ENCODE measurements at places on chromosomes 3 and 15.
A peak's percentile ranks its signal among the peaks of the same experiment; 100 is the strongest.

GRCh38 chr3:54859184-54859583 lies 68.7 kb downstream of the LRTM1 start:
- no peak for DNase-seq

GRCh38 chr3:153768561-153769469 lies 352.4 kb upstream of the ARHGEF26 start:
- no peak for DNase-seq

DNA sequence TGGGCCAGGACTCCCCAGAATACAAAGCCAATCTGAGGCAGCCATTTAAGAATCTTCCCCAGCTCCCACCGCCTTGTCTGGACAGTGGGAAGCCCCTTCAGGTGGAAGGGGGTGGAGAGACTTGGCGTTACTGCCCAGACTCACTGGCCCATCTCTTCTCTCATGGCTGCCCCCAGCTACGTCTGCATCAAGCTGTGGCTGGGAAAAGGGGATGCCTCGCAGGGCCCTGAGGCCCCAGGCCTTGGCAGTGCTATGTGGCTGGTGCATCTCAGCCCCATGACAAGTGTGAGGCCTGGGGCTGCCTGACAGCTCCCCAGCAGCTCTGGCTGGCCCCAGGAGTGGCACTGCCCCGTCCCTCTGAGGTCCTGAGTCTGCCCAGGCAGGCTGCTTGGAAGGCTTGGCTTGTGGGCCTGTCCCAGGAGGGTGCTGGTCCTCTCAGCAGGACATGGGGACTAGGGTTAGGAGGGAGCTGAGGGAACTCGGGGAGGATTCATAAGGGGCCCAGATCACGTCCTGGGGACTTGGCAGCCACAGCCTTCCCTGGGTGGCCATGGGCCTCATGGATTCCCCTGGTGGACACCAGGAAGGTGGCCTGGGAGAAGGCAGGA lies 20.2 kb upstream of the SLC41A3 start:
- DNase-seq = no peak

DNA sequence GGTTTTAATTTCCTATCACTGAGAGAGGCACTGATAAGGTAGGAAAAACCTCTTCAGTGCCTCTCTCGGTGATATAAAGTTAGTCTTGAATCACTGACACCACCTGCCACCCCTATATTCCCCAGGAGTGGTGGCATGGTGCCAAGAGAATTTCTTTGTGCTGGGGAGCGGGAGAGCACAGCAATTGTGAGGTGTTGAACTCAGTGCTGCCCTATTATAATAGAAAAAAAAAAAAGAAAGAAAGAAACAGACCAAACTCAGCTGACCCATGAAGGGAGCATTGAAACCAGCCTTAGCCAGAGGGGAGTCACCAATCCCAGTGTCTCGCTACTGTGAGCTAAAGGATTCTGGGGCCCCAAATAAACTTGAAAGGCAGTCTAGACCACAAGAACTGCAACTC lies 201.4 kb upstream of the STT3B start:
- DNase-seq = no peak

- DNase-seq = no peak
Observed at GRCh38 chr15:89140595-89140994, 52.3 kb downstream of the ABHD2 start.

- DNase-seq = no peak
Observed at GRCh38 chr15:74863239-74864056, 9.7 kb downstream of the SCAMP2 start.

- no peak for DNase-seq
Observed at GRCh38 chr15:86165265-86166211, 85.9 kb downstream of the AGBL1 start.

- DNase-seq = no peak
Observed at GRCh38 chr3:149278911-149279310, 54.5 kb downstream of the TM4SF18 start.

DNA sequence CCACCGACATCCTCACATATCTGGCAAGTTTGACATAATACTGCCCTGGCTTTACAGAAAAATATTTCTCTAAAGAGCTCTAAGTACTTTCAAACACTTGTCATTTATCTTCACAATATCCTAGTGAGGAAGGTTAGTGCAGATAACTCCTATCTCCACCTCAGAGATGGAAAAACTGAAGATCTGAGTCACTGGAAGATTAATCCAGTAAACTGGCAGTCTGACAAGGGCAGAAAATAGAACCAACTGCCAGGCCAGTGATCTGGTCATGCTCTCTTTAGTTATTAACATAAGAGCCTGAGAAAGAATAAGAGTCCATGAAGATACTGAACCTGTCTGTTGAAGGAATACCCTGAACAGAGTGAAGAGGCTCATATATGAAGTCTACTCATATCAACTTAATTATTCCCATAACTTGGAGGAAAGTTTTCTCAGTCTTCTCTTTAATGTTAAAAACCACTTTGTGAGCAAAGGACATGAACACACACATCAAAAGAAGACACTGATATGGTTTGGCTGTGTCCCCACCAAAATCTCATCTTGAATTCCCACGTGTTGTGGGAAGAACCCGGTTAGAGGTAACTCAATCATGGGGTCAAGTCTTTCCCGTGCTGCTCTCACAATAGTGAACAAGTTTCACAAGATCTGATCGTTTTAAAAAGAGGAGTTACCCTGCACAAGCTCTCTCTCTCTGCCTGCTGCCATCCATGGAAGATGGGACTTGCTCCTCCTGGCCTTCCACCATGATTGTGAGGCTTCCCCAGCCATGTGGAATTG lies 61.4 kb downstream of the GOLIM4 start:
- no peak for DNase-seq

GRCh38 chr3:23165571-23165970 lies 37.6 kb upstream of the UBE2E2 start:
- no peak for DNase-seq

GRCh38 chr15:52181938-52182780 lies 9.0 kb downstream of the GNB5 start:
- no peak for DNase-seq

- DNase-seq = no peak
Observed at GRCh38 chr3:178827285-178827856, 244.2 kb downstream of the ZMAT3 start.

DNA sequence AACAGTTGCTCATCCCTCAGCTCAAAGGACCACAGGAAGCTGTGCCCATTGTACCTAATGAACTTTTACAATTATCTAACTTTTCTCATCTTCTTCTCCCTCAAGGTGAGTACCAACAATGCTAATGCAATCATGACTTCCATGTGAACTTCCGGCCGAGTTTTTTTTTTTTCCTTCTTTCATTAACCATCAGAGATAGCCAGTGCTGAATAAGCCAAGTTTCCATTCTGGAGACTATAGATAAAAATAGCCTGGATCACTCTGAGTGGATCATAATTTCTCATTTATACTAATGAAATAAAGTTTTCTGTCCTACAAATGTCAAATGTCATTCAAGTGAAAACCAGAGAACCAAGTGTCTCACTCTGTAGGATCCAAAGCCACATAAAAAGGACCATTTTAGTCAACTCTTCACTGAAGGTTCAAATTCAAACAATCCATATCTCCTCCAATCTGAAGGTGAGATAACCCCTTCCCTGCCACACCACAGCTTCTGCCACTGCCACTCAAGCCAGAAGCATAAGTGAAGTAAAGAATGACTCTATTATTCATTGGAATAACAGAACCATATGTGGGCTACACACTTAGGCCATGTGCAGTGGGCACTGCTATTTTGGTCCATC lies 5.5 kb downstream of the SUMF1 start:
- no peak for DNase-seq

DNA sequence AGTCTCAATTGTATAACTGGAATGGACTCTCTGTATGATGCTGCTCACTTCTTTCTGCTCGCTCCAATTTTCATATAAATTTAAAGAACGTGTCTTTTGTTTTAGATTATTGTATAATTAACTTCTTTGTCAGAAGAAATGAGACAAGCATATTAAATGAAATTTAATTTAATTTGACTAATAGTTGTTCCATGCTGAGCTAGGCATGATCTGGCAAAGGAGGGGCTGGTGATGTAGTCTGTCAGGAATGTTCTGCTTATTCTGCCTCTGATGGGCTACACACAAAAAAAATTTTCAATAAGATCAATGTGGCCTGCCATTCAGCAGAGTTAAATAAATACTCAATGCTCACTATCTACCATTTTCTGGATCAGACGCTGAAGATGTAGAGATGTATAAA lies 208.4 kb upstream of the CD96 start:
- no peak for DNase-seq

DNA sequence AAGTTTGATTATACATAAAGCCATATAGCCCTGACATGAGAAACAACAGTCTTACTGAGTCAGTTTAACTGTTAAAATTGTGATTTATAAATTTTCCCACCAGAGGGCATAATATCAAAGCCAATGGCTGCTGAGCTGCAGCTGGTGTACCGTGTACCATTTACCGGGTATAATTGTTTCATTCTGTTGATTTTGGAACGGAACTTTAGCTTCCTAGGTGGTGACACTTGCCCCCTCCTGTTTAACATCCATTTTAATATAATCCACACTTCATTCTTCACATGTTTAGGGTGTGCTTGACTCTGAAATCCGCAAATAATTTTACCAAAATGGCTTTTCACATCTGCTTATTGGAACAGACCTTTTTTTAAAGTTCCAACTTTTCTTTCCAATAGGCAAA lies 72.8 kb downstream of the SLC9A9 start:
- DNase-seq = no peak

DNA sequence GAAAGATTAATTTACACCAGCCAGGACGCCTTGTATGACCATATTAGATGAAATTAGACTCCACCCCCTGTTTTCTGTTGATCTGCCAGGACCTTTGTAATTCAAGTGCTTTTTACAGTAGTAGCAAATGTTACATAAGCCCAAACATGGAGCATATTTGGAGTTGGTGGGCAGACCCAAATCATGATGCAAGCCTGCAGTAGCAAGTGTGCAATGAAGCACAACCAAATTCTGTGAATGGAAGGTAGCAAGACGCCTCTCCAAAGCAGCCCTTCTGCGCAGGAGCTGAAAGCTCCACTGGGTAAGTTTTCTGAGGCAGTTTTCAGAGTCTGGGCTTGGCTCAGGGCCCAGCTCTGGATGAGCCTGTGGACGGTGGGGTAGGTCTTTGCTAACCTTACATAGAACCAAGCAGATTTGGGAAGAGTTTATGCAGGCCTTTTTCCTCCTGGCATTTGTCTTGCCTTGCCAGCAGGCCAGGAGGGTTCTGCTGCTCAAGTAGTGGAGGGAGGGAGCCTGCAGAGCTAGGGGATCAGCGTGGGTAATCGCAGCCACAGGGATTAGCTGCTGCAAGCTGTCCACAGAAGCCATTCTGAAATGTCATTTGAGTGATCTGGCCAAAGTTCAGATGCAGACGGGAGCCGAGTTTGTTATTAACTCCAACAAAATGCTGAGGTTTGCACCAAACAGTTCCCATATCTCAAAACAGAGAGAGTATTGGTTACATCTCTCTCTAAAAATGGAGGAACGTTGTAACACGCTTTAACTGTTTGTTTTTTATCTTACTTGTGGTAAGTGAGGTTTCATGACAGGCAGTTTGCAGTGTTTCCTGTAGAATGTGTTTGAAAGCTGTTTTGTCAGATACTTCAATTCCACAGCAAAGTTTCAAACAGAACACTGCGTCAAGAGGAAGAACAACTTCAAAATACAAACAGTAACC lies 55.4 kb downstream of the PSMD6 start:
- DNase-seq = peak; percentile 58

GRCh38 chr3:25090698-25091453 lies 337.2 kb upstream of the RARB start:
- no peak for DNase-seq

- DNase-seq = no peak
Observed at GRCh38 chr15:38164061-38164460, 88.6 kb upstream of the SPRED1 start.

DNA sequence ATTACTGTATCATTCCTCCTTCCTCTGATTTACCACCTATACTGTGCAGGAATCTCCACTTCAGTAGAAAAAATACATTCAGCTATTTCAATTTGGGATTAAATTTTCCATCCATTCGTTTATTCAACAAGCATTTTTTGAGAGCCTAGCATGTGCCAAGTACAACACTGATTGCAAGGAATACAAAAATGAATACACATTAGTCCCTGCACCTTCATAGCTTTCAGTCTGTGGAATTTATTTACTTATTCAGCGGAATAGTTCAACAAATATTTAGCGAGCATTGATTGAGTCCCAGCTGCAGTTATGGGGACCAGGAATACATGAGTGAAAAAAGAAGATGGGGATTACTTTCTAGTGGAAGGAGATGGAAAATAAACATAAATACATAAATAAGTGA lies 606.8 kb upstream of the TBL1XR1 start:
- DNase-seq = no peak

DNA sequence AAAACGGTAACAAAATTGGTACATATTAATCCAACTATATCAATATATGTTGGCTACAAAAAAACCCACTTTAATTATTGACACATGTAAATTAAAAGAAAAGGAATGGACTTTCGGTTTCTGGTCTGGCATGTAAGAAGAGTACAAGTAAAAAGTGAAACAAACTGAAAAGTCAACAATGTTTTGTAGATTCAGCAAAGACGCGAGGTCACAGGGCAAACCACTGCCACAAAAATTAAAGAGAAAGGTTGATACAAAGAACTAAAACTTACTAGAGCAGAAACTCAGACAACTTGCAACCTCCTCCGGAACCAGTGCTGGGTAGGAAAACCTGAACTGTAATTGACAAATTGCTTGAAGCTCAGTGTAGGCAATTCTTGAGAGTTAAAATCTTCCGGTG lies 110.6 kb upstream of the ARPP21 start:
- DNase-seq = no peak

DNA sequence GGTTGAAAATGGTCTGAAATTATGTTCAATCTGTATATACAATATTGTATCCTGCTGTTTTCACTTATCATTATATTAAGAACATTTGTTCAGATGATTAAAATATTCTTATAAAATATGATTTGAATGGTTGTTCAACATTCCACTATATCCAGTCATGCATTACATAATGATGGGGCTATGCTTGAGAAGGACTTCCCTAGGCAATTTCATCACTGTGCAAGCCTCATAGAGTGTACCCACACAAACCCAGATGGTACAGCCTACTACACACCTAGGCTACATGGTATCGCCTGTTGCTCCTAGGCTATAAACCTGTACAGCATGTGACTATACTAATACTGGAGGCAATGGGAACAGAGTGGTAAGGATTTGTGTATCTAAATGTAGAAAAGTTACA lies 30.5 kb downstream of the SLC7A14 start:
- no peak for DNase-seq

- DNase-seq = no peak
Observed at GRCh38 chr15:77500989-77501388, 80.3 kb downstream of the HMG20A start.

Measured in DMS79 treated with DMSO at 0.1 percent for 48 hours (cell line).